ENCODE measurements at places on chromosomes 4 and X. TPM values are rescaled to one million over a fixed set of nuclear protein-coding genes. Genes with fewer than 3 reads are reported as not detected.

DNA sequence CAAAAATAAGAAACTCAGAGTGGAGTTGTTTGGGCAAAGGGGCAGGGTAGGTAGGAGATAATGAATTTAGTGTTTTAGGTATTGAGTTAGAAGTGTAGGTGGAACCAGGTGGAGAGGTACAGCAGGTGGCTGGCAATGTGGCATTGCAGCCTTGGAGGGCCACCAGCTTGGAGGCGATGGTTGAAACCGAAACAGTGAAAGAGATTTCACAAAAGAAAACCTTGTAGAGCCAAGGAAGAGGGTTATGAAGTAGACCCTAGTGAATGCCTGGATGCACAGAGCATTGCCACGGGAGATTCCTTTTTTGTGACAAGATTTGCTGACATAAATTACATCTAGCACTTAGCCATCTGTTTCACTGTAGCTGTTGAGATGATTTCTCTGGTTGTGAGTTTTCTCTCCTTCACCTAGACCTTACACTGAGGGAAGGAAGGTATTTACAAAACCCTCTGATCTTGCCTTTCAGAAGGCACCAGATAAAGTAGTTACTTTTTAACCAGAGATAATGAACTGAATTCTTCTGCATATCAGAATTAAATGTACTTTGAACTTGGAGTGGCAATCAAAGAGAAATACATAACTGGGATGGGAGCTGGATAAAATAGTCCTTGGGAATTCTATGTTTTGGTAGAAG is 104.1 kb upstream of the CASK start:
- no peak for DNase-seq

GRCh38 chr4:136784326-136784725 is 748.0 kb downstream of the PCDH18 start:
- DNase-seq, result no peak

DNA sequence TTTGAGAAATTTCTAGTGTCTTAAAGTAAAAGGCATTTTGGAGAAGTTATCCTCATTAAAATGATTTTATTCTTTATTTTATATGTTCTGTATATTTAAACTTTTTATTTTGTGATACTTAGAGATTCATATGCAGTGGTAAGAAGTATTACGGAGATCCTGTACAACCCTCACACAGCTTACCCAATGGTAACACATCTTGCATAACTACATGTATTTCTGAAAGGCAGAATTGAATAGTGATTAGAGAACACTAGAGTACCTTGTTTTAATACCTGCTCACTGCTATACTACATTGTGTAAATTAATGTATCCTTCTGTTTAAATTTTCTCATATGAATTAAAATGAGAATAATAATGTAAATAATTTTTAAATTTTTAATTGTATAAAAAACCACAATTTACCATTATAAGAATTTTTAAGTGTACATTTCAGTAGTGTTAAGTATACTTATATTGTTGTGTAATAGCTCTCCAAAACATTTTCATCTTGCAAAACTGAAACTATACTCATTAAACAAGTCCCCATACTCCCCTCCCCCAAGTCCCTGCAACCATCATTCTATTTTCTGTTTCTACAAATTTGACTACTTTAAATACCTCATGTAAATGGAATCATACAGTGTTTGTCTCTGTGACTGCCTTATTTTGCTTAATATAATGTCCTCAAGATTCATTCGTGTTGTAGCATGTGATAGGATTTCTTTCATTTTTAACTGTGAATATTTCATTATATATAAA is 45.4 kb downstream of the INTS12 start:
- no peak for DNase-seq

GRCh38 chr4:16140231-16140878 is 56.5 kb upstream of the PROM1 start:
- no peak for DNase-seq

GRCh38 chr4:40600850-40601249 is 28.8 kb downstream of the RBM47 start:
- DNase-seq, result no peak

DNA sequence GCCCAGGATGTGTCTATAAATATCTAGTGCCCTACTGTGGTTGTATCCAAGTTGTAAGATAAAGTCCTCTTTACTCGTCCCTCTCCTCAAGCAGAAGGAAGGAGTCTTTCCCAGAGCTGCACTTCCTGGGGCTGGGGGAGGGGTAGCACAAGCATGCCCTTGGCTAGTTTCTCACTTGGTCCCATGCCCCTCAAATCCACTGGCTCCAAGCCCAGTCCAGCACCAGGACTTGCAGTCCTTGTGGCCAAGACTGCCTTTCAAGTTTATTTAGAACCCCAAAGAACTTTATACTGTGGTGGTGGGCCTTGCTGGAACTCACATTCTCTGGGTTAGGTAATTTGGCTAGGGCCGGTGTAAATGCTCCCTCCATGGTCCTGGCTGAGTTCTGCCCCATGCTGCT is 43.2 kb upstream of the SLC10A4 start:
- DNase-seq, result no peak

DNA sequence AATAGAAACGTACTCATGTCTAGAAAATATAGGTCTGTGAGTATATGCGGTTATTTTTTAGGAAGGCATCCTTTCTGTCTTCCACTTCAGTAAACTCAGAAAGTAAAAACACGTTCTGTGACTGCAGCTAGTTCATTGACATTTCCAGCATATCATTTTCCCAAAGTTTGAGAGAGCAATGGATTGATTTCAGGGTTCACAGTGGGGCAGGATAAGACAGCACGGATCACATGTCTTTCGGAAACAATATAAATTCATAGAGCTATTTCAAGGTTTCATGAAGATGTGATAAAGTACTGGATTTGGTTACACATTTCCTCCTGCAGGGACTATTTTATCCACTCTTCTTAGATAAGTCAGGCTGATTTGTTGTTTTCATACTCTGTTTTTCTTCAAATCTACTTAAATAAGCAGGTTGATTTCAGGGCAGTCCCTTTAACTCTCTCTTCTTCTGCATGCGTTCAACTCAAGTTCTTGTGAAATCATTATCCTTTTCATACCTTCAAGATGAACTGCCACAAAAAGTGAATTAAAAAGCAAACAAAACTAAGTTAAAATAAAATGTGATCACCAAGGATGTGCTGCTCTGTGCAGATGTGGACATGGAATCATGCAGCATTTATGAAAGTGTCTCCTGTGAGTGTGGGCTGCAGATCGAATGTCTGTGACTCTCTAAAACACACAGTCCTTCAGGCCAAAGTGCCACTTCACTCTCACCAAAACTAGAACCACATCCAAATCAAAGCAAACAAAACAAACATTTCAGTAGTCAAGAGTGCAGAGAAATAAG is 187.7 kb downstream of the UNC5C start:
- DNase-seq, result no peak

DNA sequence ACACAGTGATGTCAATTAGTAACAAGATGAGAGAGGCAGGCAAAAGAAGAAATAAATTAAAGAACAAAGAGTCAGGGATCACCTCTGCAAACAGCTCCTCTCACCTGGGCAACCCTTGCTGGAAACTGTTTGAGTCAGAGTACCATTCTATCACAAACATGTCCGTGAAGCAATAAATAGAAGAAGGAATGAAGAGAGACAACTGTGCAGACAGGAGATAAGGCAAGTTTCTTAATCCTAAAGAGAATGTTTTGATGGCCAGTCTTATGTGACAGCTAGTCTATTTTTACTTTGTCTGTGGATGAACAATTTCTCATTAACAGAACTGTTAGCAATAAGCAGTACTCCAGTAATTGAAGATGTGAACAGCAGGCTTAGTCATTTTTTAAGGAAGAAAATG is 422.4 kb downstream of the DMD start:
- no peak for DNase-seq

- no peak for DNase-seq
Observed at GRCh38 chr4:105976915-105977314, 81.6 kb downstream of the NPNT start.

GRCh38 chr4:19992471-19993093 is 259.1 kb upstream of the SLIT2 start:
- no peak for DNase-seq

SCRG1 gene
- not detected for total RNA-seq

MTNR1A gene
- 0.13 TPM for total RNA-seq

LRCH2 gene
- total RNA-seq, result 0.03 TPM

PAGE2 gene
- not detected for total RNA-seq

ASB11 gene
- not detected for total RNA-seq

All from SJSA1 (cell line).